ENCODE measurements at places on chromosomes 6 and 20.

DNA sequence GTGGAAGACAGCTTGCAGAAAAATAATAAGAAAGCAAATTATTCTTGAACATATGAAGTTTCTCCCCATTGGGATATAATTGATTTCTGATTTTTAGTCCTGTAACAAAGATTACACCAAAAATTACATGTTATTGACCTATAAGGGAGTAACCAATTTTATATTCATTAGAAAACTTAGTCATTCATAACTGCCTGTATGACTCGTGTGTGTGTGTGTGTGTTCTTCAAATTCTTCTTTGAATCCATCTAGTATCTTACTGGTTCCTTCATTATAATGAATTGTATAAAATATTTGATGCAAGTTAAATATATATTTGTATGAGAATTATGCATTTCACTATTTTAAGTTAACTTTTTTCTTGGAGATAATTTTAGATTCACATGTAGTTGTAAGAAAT, 310.4 kb downstream of the HAO1 start:
- no peak for DNase-seq

- DNase-seq, result no peak
Observed at GRCh38 chr6:116010386-116010785, 50.3 kb downstream of the FRK start.

GRCh38 chr6:167919349-167919748, 78.1 kb upstream of the KIF25 start:
- no peak for DNase-seq

DNA sequence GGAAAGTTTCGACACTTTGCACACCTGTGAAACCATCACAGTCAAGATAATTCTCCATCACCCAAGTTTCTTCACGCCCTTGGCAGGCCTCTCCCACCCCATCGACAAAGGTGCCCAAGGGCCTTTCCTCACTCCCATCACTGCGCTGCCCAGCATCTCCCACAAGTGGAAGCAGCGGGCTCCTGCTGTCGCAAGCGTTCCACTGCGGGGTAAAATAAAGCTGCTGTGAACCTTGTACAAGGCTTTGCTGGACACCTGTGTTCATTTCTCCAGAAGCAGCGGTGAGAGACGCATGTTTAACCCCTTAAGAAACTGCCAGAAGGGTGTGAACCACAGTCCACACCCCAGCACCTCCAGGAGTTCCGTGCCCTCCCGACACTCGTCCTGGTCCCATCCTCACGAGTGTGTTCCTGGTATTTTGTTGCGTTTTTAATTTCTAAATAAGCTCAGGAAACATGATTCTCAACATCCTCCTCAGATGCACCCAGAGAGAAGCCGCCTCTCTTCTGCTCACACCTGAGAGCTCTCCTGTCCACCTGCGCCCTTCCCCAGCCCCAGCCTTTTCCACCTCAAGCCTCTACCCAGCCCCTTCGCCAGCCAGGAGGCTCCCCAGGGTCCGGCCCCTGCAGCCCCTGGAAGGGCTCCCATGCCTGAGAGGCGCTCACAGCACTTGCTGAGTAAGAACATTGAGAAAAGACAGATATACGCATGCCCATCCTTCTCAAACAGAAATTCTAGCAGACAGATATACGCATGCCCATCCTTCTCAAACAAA, 97.5 kb downstream of the TAF4 start:
- no peak for DNase-seq

- no peak for DNase-seq
Observed at GRCh38 chr6:43263314-43264178, 20.3 kb downstream of the TTBK1 start.

- no peak for DNase-seq
Observed at GRCh38 chr6:138493413-138493812, 5.9 kb downstream of the NHSL1 start.

DNA sequence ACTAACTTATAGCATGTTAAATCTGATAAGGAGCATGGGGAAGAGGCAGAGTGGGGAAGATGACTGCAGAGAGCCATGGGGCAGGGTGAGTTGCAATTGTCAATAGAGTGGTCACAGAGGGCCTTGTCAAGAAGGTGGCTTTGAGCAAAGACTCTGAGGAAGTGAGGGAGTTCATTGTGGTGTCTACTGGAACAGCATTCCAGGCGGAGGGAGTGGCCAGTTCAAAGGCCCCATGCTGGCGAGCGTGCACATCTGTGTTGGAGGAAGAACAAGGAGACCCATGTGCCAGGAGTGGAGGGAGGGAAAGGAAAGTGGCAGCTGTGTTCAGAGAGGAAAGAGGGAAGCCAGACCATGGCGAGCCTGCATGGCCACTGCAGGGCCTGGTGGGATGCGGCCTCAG, 15.8 kb upstream of the GPR6 start:
- no peak for DNase-seq

DNA sequence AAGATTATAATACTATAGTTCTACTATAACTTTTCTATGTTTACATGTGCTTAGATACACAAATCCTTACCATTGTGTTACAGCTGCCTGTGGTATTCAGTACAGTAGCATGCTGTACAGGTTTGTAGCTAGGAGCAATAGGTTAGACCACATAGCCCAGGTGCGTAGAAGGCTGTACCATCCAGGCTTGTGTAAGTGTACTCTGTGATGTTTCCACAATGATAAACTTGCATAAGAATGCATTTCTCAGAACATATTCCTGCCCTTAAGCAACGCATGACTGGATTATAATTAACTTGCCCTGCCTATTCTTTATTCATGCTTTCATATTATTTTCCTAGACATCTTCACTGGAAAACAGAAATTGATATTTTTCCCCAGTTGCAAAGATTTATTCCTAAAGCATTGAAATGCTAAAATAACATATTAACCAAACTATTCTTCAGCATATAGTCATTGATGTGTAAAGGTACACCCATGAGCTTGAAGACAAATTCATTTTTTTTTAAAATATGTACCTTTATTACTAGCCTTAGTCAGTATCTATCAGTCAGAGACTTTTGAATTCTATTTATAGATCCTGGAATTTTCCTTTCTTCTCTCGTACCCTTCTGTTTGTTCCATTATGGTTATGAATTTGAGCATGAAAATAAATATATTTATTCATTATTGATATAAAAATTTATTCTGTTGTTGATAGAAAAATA, 7.2 kb upstream of the CTAGE9 start:
- DNase-seq, result no peak

GRCh38 chr6:5389086-5389745, 127.9 kb downstream of the FARS2 start:
- DNase-seq, result no peak

DNA sequence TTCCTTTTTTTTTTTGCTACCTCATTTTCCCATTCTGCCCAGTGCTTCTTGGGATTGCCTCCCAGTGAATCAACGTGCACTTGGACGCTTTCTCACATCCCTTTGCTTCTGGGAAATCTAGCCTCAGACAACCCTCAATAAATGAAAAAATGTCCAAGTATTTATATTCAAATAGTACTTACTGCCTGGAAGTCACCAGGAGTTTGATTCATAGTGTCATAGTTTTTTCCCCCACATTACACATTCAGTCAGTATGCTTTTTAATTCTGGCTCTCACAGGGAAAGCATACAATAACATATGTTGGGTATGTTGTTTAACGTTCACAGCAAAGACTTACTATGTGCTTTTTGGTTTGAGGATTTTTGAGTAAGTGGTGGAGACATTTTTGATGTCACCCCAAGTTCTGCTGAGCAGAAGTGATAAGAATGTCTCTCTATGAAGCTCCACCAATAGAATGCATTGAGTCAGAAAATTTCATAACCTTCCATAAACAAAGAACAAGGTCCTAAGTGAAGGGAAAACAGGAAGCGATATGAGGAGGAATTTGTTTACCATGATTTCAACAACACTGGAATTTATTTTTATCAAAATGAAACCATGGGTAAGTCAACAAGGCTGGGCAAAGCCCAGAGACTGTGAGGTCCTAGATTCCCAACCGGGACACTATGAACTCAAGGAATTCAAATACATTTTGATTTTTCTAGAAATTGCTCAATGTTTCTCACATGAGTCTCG, 301.2 kb upstream of the BMP2 start:
- no peak for DNase-seq

- DNase-seq, result no peak
Observed at GRCh38 chr6:168968228-168968627, 285.4 kb downstream of the THBS2 start.

GRCh38 chr20:56788041-56788670, 159.1 kb downstream of the TFAP2C start:
- no peak for DNase-seq

GRCh38 chr6:39899554-39900295, 34.5 kb downstream of the MOCS1 start:
- no peak for DNase-seq

DNA sequence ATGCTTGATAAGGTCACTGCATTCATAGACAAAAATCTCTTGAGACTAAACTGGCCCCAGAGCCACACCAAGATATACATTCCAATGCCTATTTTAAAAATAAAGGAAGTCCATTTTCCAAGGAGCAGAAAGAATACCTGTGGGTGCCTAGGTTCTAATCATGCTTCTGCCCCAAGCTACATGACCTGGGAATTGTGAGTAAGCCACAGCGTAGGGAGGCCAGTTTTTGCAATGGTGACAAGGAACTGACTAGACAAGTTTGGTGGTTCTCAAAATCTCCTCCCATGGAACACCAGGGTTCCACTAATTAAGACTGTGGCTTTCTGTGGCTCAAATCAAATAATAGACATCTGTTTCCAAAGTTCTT, 83.3 kb downstream of the GMDS start:
- no peak for DNase-seq

- DNase-seq, result no peak
Observed at GRCh38 chr6:2471472-2471871, 226.1 kb upstream of the GMDS start.

- DNase-seq, result no peak
Observed at GRCh38 chr6:54018722-54019121, 92.5 kb upstream of the MLIP start.

DNA sequence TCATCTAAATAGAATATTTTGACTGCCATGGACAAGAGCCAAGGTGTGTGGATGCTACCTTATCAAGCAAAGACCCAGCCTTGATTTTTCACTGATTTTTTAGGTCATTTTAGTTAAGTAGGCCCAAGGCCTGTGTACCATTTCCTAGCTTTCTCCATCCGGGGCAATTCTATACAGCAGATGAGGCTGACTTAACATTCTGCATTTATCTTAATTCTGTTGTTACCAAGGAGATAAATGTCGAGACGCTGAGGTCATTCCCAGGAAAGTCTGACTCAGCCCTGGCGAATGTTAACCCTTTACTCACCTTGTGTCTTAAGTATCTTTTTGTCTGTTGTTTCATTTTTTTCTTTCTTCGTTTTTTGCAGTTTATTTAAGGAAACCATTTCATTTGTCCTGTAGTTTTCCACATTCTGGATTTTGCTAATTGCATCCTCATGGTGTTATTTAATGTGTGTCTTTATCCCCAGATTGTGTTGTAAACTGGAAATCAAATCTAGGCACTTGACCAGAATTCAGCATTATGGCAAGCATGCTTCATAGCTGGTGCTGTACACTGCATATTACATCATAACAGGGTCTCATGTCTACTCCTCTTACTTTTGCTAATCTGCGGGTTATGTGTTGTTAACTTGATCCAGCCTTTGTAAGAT, 277.0 kb downstream of the CDKAL1 start:
- no peak for DNase-seq

DNA sequence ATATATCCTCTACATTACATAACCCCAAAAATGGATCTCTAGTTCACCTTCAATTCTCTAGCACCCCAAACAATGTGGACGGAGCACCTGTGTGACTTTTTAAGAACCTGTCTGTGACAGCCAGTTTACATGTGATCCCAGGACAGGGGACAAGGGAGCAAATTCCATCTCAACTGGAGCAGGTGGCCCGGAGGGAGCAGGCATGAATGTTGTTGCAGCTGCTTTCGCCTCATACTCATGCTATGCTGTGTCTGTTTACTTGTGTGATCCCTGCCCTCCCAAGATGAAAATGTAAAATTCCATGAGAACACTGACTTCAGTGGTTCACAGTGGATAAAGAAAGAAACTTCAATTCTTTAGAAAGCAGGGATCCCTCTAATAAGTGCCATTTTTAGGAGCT, 600.3 kb downstream of the CDH26 start:
- no peak for DNase-seq

- DNase-seq, result no peak
Observed at GRCh38 chr20:25273046-25273445, 25.2 kb downstream of the PYGB start.

DNA sequence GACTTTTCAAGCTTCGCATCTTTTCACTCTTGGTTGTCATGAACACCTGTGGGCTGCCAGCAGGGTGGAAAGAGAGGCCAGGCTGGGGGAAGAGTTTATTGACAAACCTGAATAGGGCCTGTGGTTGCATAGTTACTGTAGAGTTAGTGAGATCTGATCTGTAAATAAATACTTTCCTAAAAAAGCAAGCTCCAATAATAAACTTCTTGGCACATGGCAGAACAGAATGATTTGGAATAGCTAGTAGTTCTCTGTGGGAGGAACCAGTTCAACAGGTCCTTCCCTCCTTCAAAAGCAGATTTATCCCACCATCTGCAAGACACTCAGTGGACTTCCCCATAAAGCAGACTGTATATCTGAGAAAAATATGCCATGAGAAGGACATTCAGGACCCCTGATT, 445.0 kb downstream of the HACE1 start:
- DNase-seq, result no peak

GRCh38 chr6:24694198-24694597, 24.8 kb downstream of the C6orf62 start:
- no peak for DNase-seq

DNA sequence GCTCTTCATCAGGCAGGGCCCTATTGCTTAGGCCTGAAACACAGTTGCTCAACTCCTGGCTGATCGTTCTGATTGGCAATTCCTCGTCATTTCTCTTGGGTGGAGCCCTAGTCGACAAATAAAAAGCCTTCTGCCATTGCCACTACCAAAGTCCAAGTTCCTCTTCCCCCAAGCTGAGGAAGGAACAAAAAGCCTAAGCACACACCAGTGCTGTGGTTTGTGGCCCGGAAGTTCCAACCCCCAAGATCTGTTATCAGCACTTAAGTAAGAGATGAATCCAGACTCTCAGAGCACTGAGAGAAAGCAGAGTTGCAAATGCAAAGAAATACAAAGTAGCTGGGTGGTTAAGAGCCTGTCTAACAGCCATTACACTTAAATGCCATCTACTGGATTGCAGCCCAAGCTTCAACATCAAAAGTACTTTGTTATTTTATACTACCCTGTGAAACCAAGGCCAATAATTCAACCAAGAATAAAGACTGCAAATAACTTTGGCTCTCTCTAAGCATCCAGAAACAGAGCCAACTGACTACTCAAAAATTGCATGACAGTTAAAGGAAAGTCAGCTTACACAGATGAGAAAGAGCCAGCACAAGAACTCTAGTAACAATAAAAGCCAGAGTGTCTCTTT, 1024.0 kb downstream of the GRIK2 start:
- no peak for DNase-seq

GRCh38 chr20:50558483-50558925, 48.3 kb downstream of the PTPN1 start:
- no peak for DNase-seq

DNA sequence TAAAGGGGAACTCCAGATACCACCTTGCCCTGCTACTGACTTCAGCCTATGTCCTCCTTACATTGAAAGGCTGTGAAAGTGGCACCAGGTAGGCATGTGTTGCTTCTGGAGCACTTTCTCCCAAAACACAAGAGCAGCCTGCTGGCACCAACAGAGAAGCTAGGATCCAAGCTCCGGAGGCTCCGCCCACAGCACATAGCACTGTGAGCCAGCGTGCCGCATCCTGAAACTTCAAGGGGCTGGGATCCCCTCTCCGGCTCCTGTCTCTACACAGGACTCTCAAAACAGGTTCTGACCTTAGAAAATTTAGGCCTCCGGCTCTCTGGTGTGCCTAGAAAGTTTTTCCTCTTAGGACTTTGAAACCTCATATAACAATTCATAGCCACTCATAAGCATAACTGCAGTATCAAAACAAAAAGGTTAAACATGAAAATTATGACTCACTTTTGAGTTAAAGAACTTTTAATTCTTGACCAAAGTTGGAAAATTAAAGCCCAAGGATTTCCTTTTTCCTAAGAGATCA, 41.1 kb downstream of the EZR start:
- DNase-seq, result no peak
